Cardiac fibroblast (primary cell): ENCODE measurements at places on chromosomes 12 and 14.

- peak; percentile 87 for DNase-seq
Observed at GRCh38 chr14:63178912-63179311, 25.3 kb upstream of the RHOJ start.

DNA sequence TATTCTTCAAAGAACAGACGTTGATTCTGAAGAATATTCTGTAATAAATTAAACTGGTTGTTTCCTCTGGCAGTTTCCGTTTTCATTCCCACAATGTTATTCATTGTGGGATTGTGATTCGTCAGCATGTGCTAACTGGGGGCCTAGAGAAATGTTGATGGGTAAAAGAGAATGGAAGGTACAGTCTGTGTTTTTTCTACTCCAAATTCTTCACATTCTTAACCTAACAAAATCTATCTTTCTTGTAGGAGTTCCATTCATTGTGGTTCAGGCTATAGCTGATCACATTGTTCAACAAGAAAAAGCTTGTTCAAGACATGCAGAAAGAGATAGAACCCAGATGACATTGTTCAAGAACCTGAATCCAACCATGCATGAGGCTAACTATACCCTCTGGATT is 5.9 kb downstream of the CD163 start:
- DNase-seq, result no peak

DNA sequence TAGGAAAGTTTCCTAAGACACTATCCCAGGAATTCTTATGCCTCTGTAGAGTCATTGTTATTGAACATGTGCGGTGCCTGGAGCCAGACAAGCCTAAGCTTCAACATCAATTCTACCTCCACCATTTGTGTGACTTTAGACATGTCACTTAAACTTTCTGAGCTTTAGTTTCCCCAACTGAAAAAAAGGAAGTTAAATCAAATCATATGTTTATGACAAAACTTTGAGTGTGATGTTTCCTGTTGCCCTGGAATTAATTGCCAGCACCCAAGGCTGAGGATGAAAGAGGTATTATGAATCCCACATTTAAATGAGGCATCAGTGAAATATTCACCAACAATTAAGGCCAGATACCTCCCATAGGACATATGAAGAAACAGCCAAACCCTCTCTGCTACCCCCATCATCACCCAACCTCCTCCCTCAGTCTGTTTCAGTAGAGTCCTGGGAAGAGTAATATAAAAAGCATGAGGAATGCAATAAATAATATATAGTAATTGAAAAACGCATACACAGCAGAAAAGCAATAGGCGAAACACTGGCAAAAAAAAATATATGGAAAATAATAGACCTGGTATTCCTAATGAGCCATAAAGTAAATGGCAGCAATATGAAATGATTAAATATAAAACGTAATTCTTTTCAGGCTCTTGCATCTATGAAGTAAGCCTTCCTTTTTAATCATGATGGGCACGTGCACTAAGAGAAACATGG is 182.0 kb upstream of the DCN start:
- DNase-seq, result no peak

DNA sequence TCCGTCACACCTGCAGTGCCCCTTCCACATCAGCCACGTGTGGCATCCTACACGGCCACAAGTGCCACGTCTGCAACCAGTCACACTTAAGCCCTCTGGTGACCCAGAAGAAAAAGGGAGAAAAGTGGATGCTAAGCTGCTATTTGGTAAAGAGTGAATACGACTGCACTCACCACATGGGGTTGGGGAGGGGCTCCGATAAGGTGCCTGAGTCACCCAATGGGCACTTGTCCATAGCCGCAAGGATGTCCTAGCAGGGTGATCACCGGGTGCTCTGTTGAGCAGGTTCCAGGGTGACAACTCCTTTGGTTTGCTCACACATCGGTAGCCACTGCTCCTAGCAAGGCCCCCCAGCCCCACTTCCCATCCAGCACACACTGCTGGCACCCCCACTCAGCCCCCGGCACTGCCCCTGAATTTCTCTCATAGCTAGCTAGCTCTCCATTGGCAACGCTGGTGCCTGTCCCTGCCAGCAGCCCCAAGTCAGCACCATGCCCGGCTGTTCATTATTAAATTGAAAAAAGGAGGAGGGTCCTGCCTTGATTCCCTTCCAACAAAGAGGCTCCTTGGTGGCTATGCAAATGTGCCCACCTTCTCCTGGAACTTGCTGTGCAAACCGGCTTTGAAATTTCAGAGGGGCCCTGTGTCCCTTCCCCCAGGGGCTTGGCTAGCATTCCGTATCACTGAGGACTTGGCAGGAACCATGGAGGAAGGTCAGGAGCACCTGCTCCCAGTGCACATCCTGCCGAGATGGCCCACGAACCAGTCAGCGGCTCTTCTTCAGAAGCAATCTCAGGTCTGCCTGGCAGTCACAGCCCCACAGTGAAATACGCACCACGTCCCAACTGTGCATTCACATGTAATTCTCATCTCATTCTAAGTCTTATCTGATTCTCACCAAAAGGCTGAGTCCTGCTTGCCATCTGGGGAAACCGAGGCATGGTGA is 227.7 kb upstream of the DIO3 start:
- no peak for DNase-seq

GRCh38 chr12:58703866-58704265 is 216.4 kb downstream of the LRIG3 start:
- peak; percentile 4 for DNase-seq

GRCh38 chr14:88348546-88348945 is 25.5 kb upstream of the KCNK10 start:
- DNase-seq, result no peak

DNA sequence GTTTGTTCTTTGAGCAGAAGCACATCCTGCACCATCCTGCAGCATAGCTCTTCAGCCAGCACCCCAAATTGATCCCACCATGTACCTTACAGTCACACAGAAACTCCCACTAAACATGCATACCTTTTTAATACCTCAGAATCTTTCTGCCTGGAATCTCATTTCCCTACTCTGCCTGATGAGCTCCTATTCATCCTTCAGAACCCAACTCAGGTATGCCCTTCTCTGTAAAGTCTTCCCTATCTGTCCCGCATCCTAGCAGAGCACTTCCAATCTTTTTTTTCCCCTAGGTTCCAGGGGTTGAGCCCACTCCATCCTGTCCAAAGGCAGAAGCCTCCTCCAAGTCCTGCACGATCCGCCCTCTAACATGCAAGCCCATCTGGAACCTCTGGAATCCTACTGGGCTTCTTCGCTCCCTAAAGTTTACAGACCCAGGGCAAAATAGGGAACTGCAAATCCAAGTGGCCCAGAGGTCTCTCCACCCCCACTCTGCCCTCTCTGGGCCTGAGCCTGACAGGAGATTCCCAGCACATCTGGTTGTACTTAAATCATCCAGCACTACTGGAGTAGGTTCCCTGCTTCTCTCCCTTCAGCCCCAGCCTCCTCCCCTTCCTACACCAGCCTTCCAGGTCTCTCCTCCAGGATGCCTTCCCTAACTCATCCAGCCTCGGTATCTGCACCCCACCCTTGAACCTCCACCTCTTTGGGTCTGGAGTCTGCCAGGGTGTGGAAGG is 4.1 kb upstream of the FIGNL2 start:
- DNase-seq, result no peak

- DNase-seq, result no peak
Observed at GRCh38 chr12:16972923-16973770, 367.2 kb upstream of the LMO3 start.

DNA sequence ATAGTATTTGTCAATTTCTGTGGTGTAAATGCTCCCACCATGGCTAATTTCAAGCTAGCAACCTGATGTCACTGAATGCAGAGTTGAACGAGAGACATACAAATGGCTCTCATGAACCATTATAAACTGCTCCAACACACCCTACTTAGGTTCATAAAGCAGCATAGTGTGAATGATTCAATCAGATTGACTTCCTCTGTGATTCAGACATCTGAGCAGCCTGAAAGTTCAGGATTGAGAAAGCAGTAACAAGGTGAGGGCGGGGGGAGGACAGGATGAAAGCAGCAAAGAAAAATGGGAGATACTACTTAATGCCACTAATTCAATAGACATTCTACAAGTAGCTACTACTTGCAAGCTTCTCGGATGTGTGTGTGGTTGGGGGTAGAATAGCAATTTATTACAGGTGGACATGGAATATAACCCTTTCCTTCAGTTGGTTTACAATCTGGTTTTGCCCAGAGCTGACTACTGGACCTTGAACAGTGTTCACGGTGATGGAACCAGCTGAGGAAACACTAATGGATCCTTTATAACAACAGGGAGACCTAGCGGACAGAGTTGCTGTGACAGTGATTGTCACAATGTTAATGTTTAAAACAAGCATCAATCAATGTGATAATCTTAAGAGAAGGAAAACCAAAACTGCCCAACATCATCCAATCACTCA is 52.5 kb upstream of the PELI2 start:
- DNase-seq, result no peak

- peak; percentile 41 for DNase-seq
Observed at GRCh38 chr12:66197495-66197921, 8.5 kb downstream of the IRAK3 start.

GRCh38 chr12:91921555-91921954 is 224.1 kb downstream of the BTG1 start:
- DNase-seq, result no peak

- peak; percentile 36 for DNase-seq
Observed at GRCh38 chr14:89491711-89492381, 74.8 kb upstream of the FOXN3 start.

DNA sequence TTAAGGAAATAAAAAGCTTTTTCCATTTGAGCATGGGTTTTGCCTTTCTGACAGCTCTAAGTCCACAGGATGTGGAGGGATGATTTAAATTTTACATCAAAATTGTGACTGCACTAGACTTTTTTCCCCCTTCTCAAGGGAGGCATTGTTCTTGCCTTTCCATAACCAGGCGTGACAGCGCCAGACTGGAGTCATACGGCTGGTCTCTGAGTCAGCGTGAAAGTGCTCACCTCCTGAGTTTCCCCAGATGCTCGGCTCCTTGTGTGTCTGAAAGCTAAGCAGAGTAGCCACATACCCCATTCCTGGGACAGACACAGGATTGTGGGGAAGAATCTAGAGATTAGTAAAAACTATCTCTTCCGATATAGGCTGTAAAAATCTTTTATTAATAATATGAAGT is 43.1 kb downstream of the SOX5 start:
- peak; percentile 38 for DNase-seq

DNA sequence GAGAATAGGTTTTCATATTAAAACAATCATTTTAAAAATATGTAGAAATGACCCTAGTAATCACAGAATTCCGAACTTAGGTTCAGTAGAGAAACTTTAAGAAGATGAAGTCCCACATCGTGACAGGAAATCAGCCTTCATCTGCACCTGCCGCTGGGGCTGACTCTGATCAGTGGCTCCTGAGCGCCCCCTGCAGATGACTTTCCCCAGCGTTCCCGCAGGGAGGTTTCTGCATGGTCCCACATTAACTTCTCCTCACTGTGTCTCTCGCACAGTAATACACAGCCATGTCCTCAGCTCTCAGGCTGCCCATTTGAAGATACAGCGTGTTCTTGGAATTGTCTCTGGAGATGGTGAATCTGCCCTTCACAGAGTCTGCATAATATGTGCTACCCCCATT is 1131.1 kb downstream of the TMEM121 start:
- no peak for DNase-seq

DNA sequence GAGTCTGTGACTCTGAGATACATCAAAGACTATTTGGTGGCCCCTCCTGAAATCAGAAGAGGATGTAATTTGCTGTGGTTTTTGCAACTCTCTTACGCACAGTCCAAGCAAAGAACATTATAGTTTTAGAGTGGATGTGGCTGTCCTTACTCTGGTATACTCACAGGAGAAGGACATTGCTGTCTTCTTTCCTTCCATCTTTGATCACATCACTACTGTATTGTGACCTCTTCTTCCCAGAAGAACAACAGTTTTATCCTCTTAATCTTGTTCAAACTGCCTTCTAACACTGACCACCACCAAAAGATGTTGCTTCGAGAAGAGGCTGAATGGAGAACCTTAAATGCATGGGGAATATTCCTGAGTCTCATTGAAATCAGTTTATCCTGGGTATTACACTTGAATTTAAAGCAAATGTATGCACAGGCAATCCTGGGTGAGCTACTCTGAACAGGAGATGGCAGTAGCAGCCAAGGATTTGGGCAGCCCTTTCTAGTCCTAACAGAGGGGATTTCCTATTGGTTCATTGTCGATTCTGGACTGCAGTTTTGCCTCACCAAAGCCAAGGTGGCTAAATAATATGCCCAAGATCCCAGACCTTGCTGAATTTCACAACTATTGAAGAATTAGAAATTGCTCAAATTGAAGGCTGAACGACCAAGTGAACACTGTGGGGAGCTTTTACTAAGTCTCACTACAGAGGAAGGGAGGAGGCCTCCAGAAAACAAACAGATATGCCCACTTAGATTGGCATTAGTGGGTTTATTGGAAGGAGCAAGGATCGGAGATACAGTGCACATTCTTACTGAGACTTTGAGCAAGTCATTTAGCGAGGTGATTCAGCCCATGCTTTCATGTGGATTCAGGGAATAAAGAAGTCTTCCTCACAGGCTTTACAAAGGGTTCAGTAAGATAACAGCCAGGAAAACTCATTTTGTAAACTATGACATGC is 282.8 kb downstream of the PAWR start:
- peak; percentile 92 for DNase-seq

- DNase-seq, result peak; percentile 41
Observed at GRCh38 chr12:124294780-124295341, at the start of gene RFLNA. TSS of gene RFLNA (plus strand) at chr12:124295093. CDS start at chr12:124295430, 337 bp downstream.

- no peak for DNase-seq
Observed at GRCh38 chr14:33455654-33456345, 495.1 kb downstream of the EGLN3 start.

- DNase-seq, result peak; percentile 52
Observed at GRCh38 chr12:20463913-20464524, 95.7 kb downstream of the PDE3A start.

DNA sequence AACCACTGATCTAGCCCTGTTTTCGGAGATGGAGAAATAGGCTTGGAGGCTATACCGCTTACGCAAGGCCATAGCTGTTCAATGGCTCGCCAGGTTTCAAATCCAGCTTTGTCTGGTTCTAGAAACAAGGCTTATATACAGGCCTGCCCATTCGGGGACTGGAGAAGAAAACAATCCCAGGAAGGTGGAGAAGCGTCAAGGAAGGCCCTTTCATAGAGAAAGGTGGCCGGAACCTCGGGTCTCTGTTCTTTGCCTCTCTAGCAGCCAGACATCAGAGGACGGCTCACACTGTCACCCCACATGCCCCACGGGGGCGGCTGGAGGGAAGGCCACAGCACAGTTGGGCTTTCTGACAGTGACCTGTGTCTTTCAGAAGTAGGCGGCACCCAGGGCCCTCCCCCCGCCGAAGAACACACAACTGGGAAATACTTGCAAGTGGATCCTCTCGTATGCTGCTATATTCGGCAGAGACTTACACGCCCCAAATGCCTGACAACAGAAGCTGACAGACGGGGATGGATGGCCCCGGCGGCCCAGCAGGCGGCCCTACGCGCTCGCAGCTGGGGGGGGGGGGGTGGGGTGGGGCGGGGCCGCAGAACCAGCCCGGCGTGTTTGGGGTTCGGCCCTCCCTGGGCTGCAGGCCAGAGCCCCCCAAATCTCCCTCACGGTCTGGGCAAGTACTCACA is 4.5 kb upstream of the SETD1B start:
- DNase-seq, result peak; percentile 83

GRCh38 chr14:103889313-103890051 is 38.8 kb upstream of the TDRD9 start:
- peak; percentile 37 for DNase-seq
